ENCODE measurements at places on chromosomes 7 and 10. TPM values are rescaled to one million over a fixed set of nuclear protein-coding genes. Genes with fewer than 3 reads are reported as not detected.

DNA sequence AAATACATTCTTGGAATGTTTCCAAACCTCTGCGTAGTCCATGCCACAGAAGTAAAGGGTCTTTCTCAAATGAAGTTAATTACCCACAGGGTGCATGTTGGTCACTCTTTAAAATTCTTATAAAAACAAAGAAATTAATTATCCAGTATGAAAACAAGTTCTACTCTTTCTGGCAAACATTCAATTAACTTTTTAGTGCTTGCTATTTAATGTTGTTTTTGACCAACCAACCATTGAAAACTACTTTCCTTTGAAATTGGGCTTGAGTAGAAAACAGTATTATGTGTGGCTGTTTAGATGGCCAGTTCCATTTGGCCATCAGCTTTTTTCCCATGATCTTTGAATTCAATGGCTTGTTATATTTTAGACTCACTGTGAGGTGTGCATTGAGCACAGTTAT is 83.0 kb downstream of the TAF3 start:
- no peaks in the 10 kb centered on the region for H3K4me1 ChIP-seq
- H3K4me3 ChIP-seq, result no peak overlapping the region
- H3K27ac ChIP-seq, result no peak overlapping the region
- H3K36me3 ChIP-seq, result peaks cover 21% of the 10 kb centered on the region
- H3K27me3 ChIP-seq, result no peaks in the 10 kb centered on the region

DNA sequence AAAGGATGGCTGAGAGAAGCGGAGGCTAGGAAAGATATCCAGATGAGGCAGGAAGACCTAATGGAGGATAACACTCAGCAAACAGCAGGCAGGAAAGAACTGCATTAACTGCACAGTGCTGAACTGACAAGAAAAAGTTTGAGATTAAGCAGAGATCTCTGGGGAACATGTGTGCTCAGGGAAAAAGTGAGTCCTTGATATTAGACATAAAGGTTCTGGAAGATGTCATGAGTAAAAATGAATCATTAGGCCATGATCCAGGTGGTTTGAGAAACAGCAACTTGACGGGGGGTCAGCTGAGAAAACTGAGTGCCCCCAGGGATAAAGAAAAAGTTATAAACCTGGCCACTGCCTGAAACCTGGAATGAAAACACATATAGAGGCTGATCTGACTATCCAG is 27.3 kb upstream of the ANK3 start:
- no peak overlapping the region for H3K27ac ChIP-seq
- H3K4me3 ChIP-seq, result no peak overlapping the region
- no peaks in the 10 kb centered on the region for H3K27me3 ChIP-seq

DNA sequence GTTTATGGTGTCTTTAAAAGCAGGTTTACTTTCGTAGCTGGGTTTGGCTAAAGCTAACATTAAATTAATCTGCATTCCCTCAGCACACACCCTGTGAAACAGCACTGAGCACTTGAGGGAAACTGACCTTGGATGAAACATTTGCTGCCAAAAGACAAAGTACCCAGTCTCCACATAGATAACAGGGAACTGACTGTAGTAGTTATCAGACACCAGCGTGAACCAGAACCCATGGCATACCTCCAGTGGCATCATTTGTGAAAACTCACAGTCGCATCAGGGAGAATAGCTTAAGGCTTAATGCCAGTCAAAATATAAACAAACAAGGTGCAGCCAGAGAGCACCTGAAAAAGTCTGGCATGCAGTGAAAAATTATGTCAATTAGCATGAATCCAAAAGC is 357.8 kb upstream of the C7orf33 start:
- H3K4me3 ChIP-seq, result no peak overlapping the region
- H3K27me3 ChIP-seq, result no peaks in the 10 kb centered on the region
- DNase-seq, result no peak
- no peaks in the 10 kb centered on the region for H3K4me1 ChIP-seq
- no peaks in the 10 kb centered on the region for H3K36me3 ChIP-seq
- H3K27ac ChIP-seq, result no peak overlapping the region

DNA sequence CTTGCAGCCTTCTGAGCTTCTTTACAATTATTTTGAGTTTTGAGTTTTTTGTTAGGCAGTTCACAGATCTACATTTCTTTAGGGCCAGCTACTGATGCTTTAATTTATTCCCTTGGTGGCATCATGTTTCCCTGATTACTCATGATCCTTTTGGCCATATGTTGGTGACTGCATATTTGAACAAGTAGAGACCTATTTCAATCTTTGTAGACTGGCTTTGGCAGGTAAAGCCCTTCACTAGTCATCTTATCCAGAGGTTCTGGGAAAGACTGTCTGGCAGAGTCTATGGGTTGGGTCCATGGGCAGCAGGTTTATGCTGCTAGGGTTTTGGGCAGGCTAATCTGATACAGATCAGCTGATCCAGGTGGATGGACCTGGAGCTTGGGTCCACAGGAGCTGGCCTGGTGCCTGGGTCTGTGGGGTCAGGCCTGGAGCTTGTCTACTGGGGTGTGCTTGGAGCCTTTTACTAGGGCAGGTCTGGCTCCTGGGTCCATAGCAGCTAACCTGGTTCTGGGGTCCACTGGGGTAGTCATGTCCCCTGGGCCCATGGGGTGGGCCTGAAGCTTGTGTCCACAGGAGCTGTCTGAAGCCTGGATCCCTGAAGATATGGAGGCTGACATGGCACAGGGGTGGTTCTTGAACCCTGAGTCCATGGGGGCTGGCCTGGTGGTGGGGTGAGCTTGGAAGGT is 72.7 kb downstream of the GPR85 start:
- H3K36me3 ChIP-seq, result no peaks in the 10 kb centered on the region
- no peak overlapping the region for H3K4me3 ChIP-seq
- H3K27ac ChIP-seq, result no peak overlapping the region
- DNase-seq, result no peak
- H3K4me1 ChIP-seq, result no peaks in the 10 kb centered on the region

DNA sequence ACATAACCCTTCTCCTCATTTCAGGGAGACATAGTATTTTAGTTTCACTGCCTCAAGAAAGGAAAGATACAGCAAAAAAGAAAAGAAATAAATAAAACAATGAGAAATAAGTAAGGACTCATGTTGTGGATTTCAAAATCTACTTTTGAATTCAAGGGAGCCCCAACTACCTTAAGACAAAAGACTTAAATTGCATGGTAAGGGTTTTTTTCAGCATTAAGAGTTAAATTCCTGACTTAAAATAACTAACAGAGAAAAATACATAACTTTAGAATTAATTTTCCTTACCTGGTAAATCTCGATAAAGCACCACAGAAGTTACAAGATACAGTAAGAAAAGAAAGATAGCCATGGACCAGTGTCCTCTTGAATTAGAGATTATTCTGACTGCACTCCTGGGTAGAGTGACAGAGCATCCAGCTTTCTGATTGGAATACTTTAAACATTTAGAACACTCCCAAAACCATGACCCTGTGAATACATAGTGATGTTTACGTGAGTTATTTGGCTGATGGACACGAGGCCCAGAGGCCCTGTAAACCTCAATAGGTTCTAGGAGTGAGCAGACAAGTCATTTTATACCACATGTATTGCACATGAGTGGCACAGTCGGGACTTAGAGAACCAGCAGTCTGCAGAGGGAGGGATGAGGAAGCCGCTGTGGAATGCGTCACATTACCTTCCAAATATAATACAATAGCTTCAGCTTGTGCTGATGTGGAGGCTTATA is 292.5 kb upstream of the SEMA3C start:
- H3K36me3 ChIP-seq, result no peaks in the 10 kb centered on the region
- no peaks in the 10 kb centered on the region for H3K27me3 ChIP-seq
- no peaks in the 10 kb centered on the region for H3K4me1 ChIP-seq
- H3K4me3 ChIP-seq, result no peak overlapping the region
- H3K27ac ChIP-seq, result no peak overlapping the region

GRCh38 chr10:36325815-36326214 is 683.7 kb upstream of the FZD8 start:
- no peak overlapping the region for H3K27ac ChIP-seq
- no peaks in the 10 kb centered on the region for H3K27me3 ChIP-seq
- DNase-seq, result no peak
- no peak overlapping the region for H3K4me3 ChIP-seq
- no peaks in the 10 kb centered on the region for H3K4me1 ChIP-seq

DNA sequence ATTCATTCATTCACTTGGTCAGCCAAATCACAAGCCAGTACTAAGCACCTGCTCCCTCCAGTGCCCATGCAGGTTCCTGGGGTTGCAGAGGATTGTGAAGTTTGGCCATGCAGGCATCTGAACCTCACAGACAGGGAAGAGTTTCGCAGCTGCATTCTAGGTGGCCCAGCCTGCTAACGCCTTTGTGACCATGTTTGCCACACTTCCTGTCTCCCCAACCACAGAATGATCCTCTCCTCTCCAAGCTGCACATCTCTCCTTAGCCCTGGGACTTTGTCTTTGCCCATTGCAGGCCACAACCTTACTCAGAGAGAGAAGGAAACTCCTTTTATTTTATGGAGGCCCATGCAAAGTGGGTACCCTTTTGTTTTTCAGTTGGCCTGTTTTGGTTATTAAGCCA is 31.8 kb downstream of the EPDR1 start:
- no peaks in the 10 kb centered on the region for H3K4me1 ChIP-seq
- H3K4me3 ChIP-seq, result no peak overlapping the region
- H3K36me3 ChIP-seq, result no peaks in the 10 kb centered on the region
- no peaks in the 10 kb centered on the region for H3K27me3 ChIP-seq
- H3K27ac ChIP-seq, result no peak overlapping the region
- DNase-seq, result no peak

DNA sequence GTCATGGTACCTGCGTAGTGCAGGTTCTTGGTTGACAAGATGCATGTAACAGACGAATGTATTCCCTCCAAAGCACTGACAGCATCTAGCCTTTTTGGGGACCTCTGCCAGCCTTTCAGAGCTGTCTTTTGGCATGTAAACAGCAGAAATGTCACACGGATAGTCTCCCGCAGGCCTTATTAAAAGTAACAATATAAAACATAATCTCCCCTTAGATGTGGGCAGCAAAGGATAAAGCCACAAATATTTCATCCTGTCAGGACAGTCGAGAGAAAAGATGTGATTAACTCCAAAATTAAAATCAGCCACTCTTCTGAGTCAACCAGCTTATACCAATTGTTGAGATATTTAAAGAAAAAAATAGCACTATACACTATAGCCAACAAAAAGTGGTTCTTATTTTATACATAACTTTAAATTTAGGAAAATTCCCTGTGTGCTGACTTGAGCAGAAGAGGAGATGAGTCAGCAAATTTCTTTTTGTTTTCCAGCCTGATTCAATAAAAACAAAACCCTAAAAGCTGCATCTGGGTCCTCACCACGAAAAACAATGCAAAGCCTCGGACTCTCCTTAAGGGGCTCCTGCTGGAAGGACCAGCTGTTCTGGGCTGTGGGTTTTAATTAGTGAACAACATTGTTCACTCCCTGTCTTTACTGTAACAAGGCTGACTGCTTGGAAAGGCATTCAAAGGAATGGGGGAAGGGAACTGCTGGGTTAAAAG is 240.2 kb downstream of the ADAM12 start:
- H3K27ac ChIP-seq, result no peak overlapping the region
- no peaks in the 10 kb centered on the region for H3K4me1 ChIP-seq

DNA sequence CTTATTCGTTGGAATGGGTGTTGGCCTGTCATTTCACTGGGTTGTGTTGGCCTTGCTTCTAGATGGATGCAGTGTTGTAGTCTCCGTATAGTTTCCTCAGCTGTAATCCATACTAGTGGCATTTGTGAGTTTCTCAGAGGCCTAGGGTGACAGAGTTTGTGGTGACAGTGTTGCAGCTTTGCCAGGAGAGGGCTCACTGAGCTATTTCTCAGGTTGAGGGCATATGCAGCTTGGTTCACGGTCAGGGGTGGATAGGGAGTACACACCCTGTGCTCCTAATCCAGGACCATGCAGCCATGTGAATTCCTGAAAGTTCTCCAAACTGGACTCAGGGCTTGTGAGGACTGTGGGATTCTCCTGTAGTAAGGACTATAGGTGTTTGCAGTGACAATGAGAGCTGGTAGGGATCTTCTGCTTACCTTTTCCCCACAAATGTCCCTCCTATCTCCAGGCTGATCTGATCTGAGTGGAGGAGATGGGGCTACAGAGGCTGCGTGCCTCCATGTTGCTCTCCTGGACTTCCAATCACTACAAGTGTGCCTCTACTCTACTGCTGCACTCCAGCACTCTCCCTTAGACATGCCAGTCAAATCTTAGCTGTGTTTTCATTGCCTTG is 229.0 kb downstream of the STK31 start:
- DNase-seq, result no peak
- no peaks in the 10 kb centered on the region for H3K4me1 ChIP-seq
- no peak overlapping the region for H3K27ac ChIP-seq

GRCh38 chr7:88835147-88835728 is 39.7 kb upstream of the TEX47 start:
- DNase-seq, result no peak
- no peaks in the 10 kb centered on the region for H3K27me3 ChIP-seq
- no peak overlapping the region for H3K27ac ChIP-seq
- no peaks in the 10 kb centered on the region for H3K4me1 ChIP-seq

DNA sequence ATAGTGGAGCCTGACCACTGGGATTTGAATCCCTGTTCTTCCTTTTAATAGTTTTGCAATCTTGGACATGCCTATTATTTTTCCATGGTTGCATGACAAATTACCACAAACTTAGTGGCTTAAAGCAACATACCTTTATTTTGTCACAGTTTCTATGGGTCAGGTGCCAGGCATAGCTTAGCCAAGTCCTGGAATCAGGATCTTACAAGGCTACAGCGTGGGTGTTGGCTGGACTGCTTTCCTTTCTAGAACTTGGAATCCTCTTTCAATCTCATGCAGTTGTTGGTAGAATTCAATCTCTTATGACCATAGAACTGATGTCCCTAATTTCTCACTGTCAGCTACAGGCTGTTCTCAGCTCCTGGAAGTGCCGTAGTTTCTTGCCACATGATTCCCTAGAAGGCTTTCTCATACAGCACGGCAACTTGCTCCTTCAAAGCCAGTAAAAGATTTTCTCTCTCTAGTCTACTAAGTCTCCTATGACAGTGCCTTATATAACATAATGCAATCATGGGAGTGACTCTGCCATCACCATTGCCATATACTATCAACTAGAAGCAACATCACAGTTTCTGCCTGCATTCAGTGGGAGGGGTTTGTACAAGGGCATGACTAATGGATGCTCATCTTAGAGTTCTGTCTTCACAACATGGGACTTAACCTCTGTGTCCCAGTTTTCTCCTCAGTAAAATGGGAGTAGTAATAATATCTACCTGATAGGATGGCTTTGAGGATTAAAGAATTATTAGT is 243.4 kb upstream of the FZD1 start:
- H3K4me3 ChIP-seq, result no peak overlapping the region
- DNase-seq, result no peak
- no peaks in the 10 kb centered on the region for H3K36me3 ChIP-seq
- H3K4me1 ChIP-seq, result no peaks in the 10 kb centered on the region

GRCh38 chr7:92226981-92227380 is 18.7 kb downstream of the KRIT1 start:
- H3K27me3 ChIP-seq, result no peaks in the 10 kb centered on the region
- DNase-seq, result no peak
- H3K4me3 ChIP-seq, result no peak overlapping the region
- peaks cover 99% of the 10 kb centered on the region for H3K36me3 ChIP-seq
- H3K4me1 ChIP-seq, result no peaks in the 10 kb centered on the region

GRCh38 chr7:138460649-138461607 is 869 bp downstream of the TRIM24 start:
- H3K27me3 ChIP-seq, result no peaks in the 10 kb centered on the region
- no peak for DNase-seq
- H3K4me3 ChIP-seq, result peak overlapping the region; percentile 90
- H3K36me3 ChIP-seq, result no peaks in the 10 kb centered on the region
- H3K4me1 ChIP-seq, result peaks cover 21% of the 10 kb centered on the region

Gene GALNT17
- total RNA-seq, result 4.7 TPM

Gene PTCD1
- total RNA-seq, result 17.5 TPM

Gene SLC13A1
- not detected for total RNA-seq
